Muscle of arm (tissue), 14 donors: ENCODE measurements at places on chromosomes 2 and 18.
A peak's percentile ranks its signal among the peaks of the same experiment; 100 is the strongest.

GRCh38 chr2:222912117-222912516 is 51.3 kb downstream of the ACSL3 start:
- DNase-seq, result no peak

DNA sequence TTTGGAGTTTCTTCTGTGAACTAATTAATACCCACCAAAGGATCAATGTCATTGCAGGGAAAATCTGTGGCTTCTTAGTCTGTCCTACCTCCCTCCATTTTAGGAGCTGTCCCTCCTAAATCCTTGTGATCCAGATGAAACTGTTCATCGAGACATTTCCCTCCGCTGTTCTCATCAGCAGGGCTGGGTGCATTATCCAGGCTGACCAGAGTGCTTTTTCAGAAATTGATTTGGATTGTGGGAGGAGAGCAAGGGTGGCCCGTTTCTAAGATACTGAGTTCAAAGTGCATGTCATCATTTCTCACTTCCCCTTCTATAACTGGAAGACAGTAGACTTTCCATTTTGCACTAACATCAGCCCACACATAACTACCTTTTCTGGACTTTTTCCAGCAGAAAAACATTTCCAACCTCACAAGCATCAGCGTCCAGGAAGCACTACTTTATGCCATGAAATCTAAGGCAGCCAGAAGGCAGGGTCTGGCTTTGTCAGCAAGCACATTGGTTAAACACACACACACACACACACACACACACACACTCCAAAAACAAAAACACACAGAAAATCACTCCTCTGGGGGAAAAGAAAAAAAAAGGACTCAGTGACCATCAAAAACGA is 94.1 kb downstream of the ANKRD44 start:
- no peak for DNase-seq

DNA sequence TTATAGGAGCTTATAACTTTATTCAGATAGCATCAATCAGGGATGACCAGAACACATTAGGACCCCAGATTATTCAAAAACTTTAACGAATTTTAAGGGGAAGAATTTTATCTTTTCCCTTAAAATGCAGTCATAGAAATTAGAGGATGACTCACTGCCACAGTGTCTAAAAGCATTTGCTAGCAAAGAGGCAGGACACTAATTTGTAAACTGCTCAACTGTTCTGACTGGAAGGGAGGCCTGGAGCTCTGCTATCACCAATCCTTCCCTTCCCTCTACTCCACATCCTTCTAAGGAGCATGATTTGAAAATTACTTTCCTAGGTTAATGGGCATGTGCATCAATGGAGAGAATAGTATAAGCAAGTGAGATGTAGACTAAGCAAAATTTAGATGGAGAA is 40.5 kb downstream of the PREPL start:
- DNase-seq, result no peak

- no peak for DNase-seq
These were observed 36.8 kb downstream of the ADAM23 start for GRCh38 chr2:206480161-206480560.

DNA sequence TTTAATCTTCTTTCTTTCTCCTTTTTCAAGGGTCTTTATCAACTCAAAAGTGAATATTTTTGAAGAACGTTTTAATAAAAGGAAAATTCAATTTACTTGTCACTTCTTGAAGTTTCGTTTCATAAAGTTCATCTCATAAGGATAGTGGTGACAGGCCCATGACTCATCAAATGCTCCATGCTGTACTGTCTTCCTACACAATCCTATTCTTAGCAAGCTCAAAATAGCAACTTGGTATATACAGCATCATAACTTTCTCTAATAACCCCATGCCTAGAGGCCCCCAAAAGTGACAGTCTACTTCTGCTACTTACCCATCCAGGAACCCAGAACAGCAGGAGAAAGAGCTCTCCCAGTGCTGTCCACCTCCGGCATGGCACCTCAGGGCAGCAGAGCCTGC is 7.7 kb downstream of the FBXO15 start:
- no peak for DNase-seq

DNA sequence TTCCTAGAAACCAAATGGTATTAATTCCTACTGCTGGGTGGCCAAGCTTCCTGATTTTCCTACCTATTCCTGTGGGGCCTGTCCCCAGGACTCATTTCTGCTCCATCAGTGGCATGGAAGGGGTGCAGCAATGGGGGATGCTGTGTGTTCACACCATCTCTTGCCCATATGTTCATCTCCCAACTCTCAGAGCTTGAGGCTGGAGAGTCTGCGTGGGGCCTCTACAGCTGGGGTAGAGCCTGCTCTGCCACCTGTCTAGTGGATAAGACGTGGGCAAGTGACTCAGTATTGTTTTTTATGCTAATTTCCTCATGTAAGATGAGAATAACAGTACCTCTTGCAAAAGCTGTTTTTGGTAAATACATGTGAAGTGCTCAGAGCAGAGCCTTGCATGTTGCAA is 149.8 kb downstream of the ACTR3 start:
- no peak for DNase-seq

DNA sequence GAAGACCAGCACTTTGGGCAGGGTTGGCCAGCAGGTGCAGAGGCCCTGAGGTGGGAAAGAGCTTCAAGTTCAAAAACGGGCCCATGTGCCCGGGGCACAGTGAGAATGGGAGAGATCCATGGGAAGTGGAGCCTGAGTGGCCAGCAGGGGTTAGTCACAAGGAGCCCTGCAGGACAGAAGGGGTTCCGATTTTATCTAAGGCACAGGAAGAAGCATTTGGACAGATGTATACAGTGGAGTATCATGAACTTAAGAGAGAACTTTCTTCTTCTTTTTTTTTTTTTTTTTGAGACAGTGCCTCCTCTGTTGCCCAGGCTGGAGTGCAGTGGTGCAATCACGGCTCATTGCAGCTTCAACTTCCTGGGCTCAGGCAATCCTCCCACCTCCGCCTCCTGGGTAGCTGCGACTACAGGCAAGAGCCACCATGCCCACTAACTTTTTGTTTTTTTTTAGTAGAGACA is 24.0 kb downstream of the WIPF1 start:
- DNase-seq, result no peak

DNA sequence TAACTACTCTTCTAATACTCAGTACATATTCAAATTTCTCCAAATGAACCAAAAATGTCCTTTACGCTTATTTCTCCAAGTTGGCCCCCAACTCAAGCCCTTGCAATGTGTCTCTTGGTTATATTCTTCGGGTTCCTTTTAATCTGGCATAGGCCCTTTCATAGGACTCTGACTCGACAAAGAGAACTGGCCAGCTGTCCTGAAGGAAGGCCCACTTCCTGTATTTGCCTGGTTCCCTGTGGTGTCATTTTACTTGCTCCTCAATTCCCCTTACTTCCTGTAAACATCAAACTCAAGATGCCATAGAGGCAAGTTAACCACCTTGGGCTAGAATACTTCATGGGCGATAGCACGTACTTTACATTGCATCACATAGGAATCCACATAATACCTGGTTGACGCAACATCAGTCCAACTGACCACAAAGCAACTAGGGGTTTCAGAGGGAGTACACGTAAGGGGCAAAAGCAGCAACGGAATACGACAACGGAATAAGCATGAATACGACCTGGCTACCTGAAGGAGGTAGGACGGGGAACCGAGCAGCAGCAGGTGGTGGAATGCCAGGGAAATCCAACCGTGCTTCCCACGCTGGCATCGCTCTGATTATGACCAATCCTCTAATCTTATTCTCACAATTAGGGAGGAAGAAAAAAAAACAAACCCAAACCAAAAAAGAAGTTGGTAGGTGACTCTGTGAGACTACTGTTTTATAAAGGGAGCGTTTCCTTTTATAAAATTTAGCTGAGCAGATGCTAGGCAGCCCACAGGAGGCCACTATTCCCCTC is 823 bp upstream of the GORASP2 start:
- peak; percentile 5 for DNase-seq

GRCh38 chr2:4214444-4215205 is 511.2 kb downstream of the DCDC2C start:
- DNase-seq, result no peak

GRCh38 chr2:63589148-63589958 is 590 bp downstream of the MDH1 start:
- no peak for DNase-seq

- no peak for DNase-seq
These were observed 304.7 kb upstream of the HNMT start for GRCh38 chr2:137659616-137660015.

GRCh38 chr18:55878224-55878623 is 290.2 kb upstream of the TCF4 start:
- no peak for DNase-seq

GRCh38 chr18:74228312-74228711 is 63.5 kb downstream of the CYB5A start:
- DNase-seq, result no peak

DNA sequence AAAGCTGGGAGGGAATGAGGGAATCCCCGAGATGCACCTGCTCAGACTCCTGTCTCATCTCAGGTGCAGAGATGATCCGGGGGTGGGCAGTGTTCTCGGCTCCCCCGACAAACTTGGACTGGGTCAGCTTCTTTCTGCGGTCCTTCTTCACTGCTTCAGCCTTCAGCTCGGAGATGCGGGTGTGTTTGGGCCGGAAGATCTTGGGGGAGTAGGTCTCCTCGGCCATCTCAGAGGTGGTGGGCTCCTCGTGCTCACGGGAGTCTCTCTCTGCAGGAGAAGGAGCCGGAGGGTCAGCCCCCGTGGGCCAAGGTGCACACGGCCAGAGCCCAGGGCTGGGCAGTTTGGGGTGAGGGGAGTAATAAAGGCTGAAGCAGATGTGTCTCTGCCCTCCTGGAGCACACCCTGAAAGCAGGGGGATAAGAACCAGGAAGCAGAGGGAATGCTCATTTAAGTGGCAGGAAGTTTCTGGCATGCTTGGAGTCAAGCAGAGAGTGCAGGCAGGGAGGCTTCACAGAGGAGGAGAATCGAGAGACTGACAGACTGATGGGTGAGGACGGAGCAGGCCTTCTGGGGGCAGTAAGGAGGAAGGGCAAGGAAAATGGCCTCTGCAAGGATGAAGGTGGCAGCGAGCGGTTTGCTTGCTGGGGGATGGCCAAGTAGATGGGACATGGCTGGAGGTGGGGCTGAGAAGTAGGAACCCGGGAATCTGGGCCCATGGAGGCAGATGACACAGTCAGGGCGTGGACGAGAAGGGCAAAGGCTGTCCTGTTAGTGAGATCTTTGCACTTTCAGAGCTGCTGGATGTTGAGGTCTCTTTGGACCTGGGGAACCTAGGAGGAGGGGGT is 16.3 kb downstream of the IGFBP5 start:
- no peak for DNase-seq

GRCh38 chr2:36339607-36340218 is 15.9 kb upstream of the CRIM1 start:
- DNase-seq, result no peak

DNA sequence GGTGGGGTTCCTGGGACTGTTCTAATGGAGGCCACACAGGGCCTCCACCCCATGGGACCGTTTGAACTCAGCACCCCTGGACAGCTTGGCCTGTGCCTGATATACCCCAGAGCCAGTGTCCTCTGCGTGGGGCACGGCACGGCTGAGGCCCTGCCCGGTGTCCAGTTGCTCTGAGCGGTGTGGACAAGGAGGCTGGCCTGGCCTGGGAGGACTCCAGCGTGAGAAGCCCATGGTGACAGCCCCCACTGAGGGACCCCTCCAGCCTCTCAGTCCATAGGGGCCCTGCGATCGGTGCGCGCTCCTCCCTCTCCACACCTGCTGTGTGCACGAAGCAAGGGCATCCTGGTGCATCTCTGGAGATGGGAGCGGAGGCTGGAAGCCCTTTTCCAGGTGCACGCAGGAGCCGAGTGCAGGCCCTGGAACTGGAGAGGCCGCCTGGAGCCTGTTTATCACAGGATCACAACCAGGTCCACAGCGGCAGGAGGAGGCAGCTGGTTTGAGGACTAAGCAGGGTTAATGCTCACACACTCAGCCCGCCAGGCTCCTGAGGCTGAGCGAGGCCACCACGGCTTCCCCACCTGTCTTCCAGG is 120.2 kb downstream of the PTGR3 start:
- DNase-seq, result no peak

- DNase-seq, result no peak
These were observed 110.3 kb downstream of the KCNF1 start for GRCh38 chr2:11022064-11022463.

- DNase-seq, result no peak
These were observed 53.1 kb downstream of the CAB39 start for GRCh38 chr2:230765611-230766300.

DNA sequence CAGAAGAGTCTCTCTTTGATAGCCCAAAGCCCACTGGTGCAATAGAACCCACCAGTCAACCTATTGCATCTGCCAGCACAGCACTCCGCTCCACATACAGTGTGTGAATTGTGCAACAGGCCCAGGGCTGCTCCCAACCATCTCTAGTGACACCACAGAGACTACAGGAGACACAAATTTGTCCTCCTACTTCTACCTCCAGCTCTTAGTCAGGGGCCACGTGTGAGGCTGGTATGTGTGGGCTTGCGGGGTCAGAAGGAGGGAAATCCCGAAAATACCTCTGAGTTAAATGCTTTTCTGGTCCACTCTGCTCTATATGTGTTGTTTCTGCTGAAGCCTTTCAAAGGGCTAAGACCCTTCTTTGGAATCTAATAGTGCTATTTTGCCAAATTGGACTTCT is 18.0 kb downstream of the DGUOK start:
- DNase-seq, result no peak

- DNase-seq, result no peak
These were observed 10.7 kb downstream of the OSBPL6 start for GRCh38 chr2:178204977-178205376.

GRCh38 chr2:237196409-237196808 is 110.7 kb downstream of the COPS8 start:
- DNase-seq, result no peak

DNA sequence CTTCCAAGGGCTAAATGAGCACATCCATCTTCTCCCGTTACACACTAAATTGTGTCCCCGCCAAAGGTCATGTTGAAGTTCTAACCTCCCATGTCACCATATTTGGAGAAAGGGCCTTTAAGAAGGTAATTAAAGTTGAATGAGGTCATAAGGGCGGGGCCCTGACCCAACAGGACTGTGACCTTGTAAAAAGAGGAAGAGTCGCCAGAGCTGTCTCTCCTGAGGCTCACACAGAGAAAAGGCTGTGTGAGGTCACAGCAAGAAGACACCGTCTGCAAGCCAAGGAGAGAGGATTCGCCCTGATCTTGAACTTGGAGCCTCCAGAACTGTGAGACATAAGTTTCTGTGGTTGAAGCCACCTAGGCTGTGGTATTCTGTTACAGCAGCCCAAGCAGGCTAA is 24.1 kb downstream of the TRABD2A start:
- DNase-seq, result no peak

- no peak for DNase-seq
These were observed 2.3 kb downstream of the PKDCC start for GRCh38 chr2:42050010-42050702.

- DNase-seq, result no peak
These were observed 1137.6 kb upstream of the NXPH2 start for GRCh38 chr2:139917690-139918384.
